ENCODE measurements at places on chromosomes 5 and 9.

DNA sequence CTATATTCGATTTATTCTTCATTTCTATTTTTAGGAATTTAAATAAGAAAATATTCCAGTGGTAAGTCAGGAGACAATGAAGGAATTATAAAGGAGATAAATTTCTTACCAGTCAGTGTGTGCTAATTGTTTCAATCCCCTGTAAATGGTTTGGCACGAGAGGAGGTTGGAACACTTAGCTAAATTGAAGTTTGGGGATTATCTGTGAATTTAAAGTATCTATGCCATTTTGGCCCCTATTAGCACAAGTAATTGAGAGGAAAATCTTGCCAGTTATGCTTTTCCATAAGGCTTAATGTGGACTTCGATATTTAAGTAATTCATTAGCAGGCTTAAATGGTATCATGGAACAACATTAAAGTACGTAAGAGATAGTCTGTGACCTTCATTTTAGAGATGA, 860.8 kb downstream of the PTPRD start:
- no peak for DNase-seq

DNA sequence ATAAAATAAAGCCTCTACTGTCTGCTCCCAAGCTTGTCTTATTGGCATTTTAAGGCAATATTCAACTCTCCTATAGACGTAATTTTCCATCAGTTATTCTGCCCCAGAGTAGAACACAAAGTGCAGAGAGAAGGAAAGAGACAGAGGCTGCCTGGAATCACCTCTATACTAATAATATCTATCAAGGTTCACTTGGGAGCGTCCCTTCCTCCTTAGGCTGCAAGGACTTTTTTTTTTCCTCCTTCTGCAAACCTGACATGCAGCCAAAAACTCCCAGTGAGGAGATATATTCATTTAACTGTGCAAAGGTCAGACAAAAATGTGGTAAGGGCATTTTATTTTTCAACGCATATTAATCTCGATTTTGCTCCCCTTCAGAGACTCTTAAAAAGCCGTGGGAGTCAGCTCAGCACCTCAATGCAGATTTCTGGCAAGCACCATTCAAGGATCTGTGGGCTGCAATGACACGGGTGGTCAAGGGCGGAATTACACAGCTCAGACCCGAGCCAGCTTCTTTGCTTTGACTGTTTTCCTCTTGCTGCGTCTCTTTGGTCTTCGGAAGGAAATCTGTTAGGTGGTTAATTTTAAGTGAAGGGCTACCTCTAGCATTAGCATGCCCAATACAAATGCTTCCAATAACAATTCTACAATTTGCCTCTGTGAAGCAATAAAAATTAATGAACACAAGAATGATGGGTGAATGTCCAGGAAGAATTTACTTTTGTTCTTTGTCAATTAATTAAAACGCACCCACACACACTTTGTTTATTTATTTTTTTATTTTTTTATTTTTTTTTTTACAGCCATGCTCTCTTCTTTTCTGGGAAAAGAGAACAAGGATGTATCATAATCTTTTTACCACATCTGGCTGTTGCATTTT, 587.7 kb upstream of the GRAMD2B start:
- peak; percentile 30 for DNase-seq

DNA sequence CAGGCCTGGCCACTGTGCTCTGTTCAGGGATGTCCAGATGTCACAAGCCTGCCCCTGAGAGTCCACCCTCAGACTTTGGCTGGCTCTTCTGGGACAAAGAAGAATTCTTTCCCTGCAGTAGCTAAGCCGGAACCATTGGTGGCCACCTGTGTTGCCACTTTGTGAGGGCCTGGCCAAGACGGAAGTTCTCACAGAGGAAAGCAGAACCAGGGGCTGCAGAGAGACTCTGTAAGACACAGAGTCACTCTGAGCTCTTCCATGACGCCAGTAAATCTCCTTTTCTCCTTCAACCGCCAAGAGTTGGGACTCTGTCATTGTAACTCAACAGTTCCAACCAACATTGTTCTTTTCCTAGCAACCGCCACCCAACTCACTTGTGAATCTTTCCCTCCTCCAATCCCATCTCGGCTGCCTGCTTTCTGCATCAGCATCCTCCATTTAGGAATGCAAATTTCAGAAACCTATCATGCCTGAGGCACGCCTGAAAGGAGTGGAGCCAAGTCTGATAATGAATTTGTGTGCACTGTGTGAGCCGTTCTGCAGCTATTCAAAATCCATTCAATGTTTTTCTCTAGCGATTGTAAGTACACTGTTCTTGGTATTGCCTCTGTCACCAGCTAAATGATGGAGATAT, 37.8 kb upstream of the ATP6V1G1 start:
- peak; percentile 68 for DNase-seq

DNA sequence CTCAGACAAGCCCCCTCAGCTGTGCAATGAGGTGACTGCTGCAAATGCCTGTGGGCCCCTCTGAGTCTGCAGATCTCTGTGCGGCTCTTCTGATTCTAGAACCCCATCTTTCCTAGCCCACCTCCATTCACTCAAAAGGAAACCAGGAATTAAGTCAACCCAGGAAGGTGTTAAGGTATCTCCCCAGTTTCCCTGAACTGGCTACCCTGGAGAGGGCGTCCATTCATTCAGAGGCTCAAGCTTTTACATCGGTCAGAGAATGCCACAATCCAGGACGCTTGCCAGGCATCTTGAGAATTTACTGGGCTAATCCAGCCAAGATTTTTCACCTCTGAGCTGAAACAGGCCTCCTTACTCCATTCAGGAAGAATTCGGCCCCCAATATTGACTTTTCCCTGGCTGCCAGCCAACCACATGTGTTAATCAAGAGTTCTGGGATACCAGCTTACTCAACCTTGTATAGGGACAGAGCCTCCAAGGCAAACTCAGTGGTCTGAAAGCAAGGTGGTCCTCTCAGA, 889 bp upstream of the ADAMTS12 start:
- DNase-seq, result peak; percentile 99

DNA sequence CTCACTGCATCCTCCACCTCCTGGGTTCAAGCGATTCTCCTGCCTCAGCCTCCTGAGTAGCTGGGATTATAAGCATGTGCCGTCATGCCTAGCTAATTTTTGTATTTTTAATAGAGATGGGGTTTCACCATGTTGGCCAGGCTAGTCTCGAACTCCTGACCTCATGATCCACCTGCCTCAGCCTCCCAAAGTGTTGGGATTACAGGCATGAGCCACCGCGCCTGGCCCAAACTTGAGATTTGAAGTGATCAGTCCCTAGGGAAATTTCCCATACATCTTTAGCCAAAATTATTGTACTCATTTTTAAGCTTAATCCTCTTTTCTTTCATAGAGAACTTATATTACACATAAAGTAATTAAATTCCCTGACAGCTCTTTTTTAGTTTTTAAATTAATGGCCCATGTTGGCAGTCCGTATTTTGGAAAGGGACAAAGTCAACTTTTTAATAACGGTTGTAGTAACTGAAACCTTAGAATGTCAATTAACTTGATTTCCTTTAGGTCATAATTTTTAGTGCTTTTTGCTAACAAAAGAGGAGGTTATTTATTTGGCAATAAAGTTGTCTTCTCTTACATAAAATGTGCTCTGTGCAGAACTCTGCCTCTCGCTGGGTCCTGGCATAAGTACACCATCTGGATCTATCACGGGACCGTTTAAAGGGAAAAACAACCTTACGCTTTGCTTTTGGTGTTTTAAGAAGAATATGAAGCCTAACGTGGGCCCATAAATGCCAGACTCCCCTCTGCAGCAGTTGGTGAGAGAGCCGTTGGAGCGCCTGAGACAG, 142.3 kb upstream of the OTULINL start:
- DNase-seq, result no peak

DNA sequence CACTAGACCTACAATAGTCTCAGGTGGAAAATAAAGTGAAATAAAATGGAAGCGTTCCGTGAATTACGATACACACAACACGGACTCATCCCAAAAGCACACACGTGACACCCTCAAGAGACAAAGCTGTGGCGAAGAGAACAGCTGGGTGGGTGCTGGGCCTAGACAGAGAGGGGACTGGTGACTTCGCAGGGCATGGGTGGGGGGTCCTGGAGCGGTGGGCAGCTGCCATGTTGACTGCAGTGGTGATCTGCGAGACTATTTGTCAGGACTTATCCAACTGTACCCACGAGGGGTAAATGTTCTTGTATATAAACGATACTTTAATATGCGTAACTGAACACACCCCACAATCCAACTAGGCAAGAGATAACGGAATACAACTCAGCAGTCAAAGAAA, 52.0 kb downstream of the GOLM1 start:
- no peak for DNase-seq

DNA sequence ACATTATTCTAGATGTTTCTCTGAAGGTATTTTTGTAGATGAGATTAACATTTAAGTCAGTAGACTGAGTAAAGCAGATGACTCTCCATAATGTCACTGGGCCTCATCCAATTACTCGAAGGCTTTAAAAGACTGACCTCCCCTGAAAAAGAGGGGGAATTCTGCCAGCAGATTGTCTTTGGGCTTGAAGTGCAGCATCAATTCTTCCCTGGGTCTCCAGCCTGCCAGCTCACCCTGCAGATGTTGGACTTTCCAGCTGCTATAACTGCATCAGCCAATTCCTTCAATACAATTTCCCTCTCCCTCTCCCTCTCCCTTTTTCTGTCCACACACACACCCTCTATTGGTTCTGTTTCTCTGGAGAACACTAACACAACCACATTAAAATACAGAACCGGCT, 472.8 kb downstream of the SPOCK1 start:
- DNase-seq, result no peak

GRCh38 chr9:131678499-131679111, 61.3 kb downstream of the RAPGEF1 start:
- DNase-seq, result peak; percentile 97

DNA sequence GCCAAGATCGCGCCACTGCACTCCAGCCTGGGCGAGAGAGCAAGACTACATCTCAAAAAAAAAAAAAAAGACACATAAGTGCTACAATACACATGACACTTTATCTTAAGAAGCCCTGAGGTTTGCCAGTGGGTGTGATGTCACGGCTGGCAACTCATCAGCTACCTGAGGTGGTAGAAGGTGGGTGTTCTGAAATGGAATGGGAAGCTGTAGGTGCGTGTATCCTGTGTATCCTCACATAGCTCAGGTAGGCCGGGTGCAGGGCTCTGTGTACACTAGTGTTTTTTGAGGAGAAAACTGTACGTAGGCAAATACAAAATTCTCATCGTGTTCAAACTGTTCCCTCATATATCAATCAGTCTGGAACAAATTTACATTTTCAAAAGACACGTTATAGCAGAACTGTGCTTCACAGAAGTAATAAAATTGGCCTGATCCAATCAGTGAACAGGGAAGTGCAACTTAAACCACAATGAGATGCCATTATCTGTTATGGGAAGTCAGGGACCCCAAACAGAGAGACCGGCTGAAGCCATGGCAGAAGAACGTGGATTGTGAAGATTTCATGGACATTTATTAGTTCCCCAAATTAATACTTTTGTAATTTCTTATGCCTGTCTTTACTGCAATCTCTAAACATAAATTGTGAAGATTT, 10.4 kb downstream of the BICD2 start:
- DNase-seq, result no peak

DNA sequence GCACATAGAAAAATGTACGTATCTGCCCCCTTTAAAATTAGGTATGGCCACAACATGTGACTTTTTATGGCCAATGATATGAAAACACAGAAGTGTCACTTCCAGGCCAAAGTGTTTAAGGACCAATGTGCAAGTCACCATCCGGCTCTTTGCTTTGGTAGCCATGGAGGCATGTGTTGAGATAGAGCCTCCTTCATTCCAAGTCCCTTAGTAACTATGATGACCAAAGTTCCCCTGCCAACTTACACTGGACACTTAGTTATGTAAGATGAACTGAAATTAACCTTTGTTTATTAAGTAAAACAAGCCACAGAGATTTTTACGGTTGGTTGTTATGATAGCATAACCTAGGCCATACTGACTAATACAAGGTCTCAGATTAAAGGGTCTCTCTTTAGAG, 51.0 kb downstream of the FBN2 start:
- no peak for DNase-seq

GRCh38 chr5:29079771-29080170, 2041.4 kb upstream of the CDH9 start:
- DNase-seq, result no peak

DNA sequence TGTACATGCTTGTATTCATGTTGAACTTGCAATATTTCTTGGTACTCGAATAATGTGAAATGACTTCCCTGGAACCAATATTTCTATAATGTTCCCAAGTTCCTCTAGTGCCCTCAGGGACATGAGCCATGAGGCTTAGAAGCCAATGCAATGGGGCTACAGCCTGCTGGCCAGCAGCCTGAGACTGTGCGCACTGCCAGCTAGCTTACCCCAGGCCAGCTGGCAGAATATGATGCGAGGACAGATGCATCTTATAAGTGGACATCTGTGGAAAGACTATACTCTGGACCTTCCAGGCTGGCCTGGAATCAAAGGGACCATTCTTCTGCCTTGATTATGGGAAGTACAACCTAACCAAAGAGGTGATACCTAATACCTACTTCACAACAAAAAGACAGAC, 1862.0 kb upstream of the ACO1 start:
- no peak for DNase-seq

DNA sequence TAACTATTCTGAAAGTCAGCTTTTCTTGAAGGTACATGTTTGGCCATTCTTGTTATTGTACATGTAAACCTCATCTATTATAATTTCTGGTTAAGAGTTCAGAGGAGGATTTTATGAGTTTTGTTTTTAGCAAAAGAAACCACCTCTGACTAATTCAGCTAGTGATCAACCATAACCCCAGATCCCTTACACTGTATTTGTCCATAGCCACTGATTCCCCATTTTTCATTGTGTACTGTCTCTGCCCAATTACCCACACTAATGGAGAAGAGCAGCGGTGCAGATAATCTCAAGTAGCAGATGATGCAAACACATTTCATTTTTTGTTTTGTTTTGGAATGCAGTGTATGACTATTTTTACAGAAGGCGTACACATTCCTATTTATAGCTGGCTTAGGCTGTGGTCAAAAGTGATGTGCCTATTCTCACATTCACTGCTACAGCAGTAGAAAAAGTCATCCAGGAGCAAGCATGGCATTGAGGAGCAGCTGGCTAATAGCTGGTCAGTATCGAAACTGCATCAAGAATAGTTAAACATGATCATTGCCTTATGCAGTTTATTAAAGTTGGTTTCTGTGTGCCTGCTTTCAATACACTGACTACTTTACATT, 988.3 kb downstream of the DTWD2 start:
- peak; percentile 1 for DNase-seq

- DNase-seq, result peak; percentile 33
Observed at GRCh38 chr5:170483701-170484458, 19.9 kb upstream of the KCNIP1 start.

- peak; percentile 39 for DNase-seq
Observed at GRCh38 chr9:4769321-4770080, 23.2 kb upstream of the RCL1 start.

DNA sequence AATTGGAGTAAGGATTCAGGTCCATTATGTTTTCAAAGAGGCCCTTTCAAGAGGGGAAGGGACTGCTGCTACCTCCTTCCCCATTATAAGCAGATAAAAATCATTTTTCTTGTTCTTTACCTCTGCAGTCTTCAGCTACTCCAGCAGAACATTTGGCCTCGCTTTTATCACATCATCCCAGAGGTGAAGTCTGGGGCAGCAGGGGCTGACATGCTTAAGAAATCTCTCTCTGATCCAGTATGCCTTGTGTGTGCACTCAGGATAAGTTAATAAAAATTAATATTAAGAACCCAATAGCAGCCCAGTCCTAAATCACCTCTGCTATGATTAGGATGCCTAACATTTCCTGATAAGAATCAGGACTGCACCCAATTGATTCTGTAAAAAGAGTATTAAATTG, 306.9 kb upstream of the NREP start:
- peak; percentile 10 for DNase-seq

GRCh38 chr5:132334812-132335211, 34.7 kb upstream of the SLC22A5 start:
- DNase-seq, result no peak
